Fibroblast of the conjunctiva (primary cell): ENCODE measurements at places on chromosomes 4 and X.

DNA sequence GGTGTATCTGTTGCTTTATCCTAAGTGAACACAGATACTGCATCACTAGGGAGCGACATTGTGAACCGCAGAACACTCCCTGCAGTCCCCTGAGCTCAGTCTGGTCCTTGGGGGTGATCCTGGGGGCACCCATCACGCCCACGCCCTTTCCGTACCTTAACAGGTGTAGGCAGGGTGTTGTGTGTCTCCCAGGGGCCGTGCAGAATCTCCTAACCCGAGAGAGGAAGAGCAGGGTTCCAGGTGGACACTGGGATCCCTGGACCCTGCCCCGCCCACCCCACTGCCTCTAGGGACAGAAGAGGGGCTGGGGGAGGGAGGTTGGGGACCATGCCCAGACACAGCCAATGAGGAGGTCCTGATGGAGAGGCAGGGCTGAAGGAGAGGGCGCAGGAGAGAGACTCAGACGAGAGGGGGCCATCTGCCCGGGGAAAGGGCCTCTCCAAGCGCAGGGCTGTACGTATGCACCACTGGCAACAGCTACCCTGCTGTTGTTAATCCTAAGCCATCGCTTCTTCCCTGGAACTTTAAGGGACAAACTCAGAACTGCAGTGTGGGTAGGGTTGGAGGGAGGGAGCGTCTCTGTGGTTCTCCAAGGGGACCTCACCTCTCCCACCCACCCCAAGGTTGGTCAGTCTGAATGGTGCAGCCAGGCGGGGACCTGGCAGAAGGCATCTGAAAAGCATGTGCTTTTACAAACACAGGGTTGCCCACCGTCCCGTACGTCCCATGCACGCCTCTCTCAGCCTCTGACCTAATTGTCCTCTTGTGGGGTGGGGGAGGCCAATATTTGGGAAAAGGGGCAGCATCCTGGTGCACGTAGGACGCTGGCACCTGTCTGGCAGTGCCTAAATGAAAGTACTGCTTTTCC, 2.5 kb downstream of the P2RY8 start:
- DNase-seq = no peak

DNA sequence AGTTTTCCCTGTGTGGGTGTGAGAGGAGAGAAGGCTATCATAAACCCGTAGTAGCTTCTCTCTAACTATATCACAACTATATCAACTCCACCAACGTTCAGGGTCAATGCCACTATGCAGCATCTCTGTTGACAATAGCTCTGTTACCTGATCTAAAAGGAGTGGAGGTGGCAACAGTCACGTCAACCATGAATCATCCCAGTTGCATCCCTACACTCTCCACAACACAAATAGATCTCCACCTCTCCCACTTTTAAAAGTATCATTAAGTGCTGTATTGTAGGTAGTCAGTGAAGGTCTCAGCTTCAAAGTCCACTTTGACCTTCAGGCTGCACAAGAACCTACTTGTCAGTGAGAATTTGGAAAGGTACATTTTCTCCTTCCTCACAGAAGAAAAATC, 600.5 kb upstream of the GRIA3 start:
- DNase-seq = no peak

GRCh38 chr4:20158195-20158594, 93.5 kb upstream of the SLIT2 start:
- DNase-seq = no peak

DNA sequence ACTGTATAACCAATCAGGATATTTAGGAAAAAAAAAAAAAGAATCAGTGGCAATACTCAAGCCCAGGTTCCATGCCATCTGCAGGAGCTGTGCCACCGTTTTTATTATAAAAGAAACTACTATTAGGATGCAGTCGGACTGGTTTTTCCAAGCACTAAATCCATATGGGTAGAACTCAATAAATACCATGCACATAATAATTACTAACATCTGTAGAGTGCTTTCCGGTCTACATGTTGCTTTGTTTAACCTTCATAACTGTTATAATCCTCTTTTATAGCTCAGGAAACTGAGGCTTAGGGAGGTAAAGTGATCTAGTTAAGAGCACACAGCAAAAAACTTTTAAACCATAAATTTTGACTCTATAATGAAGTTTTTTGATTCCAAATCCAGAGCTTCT, 24.0 kb downstream of the ARSJ start:
- no peak for DNase-seq

- DNase-seq = peak; percentile 73
Observed at GRCh38 chr4:98657531-98658286, 702 bp downstream of the TSPAN5 start.

- no peak for DNase-seq
Observed at GRCh38 chr4:989722-990471, 3.1 kb downstream of the IDUA start.

- DNase-seq = no peak
Observed at GRCh38 chr4:134216411-134216810, 14.8 kb upstream of the PABPC4L start.

DNA sequence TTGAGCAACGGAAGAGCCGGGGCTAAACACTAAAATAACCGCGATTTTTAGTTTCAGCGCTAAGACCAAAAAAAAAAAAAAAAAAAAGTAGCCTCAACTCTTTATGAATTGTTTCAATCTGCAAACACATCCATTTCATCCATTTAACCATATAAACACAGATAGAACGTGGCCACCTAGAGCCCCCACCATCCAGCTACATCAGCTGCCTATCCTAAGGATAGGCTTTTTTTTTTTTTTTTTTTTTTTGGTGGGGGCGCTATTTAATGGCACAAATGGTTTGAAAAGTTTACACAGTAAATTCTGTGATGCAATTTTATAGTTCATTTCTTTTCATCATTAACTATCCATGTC, 492 bp upstream of the HDAC8 start:
- DNase-seq = no peak

GRCh38 chr4:8539661-8540060, 40.5 kb upstream of the GPR78 start:
- no peak for DNase-seq

DNA sequence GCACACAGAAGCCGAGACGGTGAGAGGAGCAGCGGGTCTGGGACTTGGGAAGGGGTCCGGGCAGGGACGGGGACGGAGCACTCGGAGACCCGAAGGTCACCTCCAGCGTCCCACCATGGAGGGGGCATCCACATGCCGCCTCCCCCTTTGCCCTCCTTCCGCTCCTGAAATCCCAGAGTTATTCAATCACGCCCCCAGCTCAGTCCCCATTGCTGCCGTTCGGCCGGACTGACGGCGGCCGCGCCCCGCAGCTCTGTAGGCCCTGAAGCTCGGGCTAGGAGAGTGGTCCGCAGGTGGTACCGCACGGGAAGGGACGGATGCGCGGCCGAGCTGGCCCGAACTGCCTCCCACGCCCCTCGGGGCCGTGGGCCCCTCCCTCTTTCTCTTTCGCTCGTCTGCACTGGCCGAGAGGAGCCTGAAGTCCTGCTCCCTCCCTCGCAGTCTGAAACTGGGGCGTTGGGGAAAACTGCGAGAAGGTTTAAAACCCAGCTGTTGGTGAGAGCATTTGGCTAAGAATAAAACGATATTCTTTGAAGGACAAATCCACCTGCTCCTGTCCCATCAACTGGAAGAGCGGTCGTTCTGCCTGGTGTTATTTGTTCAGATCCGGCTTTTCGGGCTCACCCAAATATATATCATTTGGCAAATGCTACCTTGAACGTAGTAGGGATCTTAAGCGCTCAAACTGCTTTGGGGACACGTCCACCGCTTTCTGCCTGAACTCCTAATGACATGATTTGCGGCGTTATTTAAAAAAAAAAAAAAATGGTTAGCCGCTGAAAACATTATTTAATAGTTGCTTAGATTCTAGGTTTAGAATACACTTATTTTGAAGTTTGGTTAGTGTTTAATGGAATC, 719 bp downstream of the USO1 start:
- peak; percentile 57 for DNase-seq

GRCh38 chr4:73836373-73837279, at the start of gene CXCL6:
Gene CXCL6, plus strand, starts transcription at chr4:73836678. Its CDS starts 73 bp downstream, at chr4:73836751.
- no peak for DNase-seq

- DNase-seq = no peak
Observed at GRCh38 chr4:2935762-2936743, 27.2 kb downstream of the NOP14 start.

DNA sequence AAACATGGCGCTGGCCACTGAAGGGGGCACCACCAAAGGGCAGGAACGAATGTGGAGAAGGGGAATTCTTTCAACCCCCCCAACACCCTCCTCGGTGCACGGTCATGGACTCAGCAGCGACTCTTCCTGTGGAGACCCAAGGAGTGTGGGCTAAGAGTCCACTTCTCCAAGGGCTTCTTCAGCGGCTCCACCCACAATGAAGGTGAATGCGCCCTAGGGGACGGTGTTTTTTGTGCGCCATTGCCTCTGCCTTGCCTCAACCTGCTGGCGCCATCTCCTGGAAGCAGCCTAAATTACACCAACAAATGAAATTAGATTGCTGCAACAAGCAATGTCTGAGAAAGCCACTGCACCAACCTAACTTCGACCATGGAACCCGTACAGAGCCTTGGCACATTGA, 169.2 kb upstream of the MAGEB18 start:
- peak; percentile 4 for DNase-seq

GRCh38 chrX:78614264-78614663, 44.9 kb downstream of the RTL3 start:
- no peak for DNase-seq

DNA sequence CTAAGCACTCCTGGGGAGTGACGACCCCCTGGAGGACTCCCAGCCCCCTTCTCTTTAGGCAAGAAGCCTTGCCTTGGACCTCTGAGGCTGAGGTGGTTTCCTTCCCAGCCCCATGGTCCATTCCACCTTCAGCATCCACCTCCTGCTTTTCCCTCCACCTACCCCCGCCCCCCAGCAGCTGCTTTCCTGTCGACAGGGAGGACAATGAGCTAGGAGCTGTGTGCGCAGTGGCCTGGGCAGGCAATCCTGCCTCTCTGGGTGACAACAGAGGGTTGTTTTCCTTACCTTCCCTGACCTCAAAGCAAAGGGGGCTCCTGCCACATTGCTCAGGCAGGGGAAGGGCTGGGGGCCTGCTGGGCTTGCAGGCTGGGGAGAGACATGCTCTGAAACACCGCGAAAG, 123.5 kb downstream of the BCOR start:
- DNase-seq = no peak

- DNase-seq = peak; percentile 28
Observed at GRCh38 chr4:144787365-144788258, 141.7 kb downstream of the HHIP start.

DNA sequence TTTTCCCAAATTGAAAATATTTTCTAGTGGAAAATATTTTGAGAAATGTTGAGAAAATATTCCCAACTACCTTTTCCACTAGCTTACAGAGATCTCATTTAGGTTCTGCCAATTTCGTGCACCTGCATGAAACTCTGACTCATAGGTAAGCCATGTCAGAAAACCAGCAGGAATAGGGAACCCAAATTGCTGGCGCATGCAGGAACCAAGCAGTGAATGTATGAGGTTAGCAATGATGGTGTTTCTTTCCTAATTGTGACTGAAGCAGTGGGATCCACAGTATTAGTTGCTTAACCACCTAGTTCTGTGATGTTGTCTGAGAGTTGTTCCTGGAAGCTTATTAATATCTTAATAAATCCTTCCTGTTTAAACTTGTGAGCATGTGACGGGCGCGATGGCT, 381.0 kb upstream of the TRAM1L1 start:
- DNase-seq = no peak

DNA sequence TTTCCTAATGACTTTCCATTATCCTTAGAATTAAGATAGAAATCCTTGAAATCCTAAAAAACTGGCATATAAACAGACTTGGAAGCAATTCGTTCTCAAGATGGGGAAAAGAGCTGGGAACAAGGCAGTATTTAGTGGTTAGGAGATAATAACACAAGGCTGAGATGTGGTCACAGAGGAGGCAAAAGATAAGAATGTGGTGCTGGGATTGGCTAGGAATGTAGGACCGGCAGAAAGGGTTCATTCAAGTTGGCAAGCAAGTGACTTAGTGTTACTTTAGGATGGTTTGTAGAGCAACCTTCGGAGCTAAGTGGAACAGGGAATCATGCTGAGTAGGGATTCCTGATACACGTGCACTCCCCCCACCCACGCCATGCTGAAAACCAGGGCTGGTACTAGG, 121.9 kb upstream of the RPS6KA3 start:
- DNase-seq = no peak

DNA sequence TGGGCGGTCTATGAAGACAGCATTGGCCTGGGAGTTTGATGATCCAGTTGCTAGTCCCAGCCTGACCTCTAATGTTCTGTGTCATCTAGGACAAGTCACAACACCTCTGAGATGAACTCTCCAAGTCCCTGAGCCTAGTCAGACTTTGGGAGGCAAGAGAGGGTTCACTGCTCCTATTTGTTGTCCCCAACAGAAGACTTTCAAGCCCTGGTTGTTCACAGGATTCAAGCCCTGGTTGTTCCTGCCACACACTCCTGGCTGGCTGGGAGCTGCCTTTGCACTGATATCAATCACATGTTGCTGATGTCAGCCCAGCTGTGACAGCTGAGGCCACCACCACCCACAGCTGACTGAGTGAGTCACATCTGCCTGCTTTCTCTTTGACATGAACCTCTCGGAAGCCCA, 253.2 kb upstream of the RASGEF1B start:
- DNase-seq = no peak

- peak; percentile 72 for DNase-seq
Observed at GRCh38 chr4:41141900-41142299, 72.4 kb downstream of the APBB2 start.

DNA sequence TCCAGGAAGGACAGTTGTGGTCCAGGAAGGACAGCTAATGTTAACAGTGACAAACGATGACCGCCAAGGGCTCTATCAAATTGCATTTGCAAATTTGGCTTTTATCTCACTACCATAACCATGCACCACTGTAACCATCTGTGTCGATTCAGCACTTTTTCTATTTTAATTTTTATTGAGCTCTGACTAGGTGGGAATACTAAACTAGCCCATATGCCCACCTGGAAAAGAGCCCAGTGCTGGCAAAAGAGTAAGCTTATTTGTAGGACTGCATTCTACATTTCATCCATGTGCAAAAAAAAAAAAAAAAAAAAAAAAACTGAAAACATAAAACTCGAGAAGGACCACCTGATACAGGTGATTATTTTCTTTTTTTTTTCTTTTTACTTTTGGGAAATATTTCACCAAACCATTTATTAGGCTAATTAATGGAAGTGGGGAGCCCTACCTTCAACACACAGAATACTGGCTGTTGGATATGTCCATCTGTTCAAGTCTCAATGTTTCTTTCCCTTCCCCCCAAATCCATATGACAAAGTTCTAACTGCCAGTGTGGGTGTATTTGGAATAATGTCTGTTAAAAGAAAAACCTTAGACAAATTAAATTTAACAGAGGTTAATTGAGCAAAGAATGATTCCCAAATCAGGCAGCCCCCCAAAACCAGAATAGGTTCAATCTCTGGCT, 99.5 kb upstream of the MXRA5 start:
- no peak for DNase-seq

DNA sequence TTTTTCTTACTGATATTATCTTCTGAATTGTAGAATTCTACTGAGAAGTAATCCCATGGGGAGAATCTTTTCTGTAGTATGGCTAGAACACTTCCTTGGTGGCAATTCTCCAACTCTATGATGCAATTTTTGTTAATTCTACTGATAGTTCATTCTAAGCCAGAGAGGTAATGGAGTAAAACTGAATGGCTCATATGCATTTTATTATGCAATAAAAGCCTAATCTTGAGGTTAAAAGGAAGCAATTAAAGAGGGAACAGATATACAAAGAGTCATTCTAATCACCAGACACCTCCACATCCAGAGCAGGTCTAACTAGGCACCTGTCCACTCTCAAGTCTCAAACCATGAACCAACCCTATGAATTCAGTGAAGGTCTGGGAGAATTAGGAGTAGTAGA, 9.7 kb downstream of the RAP2C start:
- DNase-seq = peak; percentile 51

- DNase-seq = no peak
Observed at GRCh38 chrX:112961981-112962380, 121.3 kb upstream of the AMOT start.
